ENCODE measurements at places on chromosomes 4 and X.
A peak's percentile ranks its signal among the peaks of the same experiment; 100 is the strongest.

DNA sequence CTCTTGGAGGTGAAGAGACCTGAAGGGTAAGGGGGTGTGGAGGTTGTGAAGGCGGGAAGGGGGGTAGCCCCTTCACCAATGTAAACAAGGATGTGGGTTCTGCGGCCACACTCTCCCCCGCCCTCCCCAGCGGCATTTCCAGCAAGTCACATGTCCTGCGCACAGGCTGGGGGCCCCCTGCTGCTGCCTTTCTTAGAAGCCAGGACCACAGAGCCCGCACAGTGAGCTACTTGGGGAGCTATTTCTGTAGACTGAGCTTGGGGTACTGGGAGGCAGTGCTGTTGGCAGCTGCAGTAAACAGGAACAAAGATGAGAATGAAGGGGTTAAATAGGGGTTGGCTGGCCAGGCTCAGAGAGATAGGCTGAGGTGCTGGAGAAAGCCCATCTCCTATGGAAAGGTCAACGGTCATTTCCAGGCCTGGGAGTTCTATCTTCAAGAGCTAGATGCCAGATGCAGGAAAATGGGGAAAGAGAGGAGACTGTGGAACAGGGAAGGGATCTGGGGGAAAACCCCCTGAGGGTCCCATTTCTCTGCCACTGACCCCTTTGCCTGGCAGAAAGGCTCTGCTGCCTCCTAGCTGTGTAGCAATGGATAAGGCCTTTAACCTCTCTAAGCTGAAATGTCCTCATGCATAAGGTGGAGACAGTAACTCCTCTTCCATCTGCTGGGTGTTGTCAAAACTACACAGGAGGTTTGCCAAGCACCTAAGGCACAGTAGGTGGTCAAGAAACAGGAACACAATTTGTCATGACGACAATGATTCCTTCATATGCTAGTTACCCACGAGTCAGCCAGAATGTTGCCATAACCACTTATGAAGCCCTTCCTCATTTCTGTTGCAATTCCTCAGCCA lies 18.5 kb upstream of the PIM2 start:
- DNase-seq: peak; percentile 27

- no peak for DNase-seq
These were observed 102.1 kb downstream of the SHROOM4 start for GRCh38 chrX:50711907-50712306.

DNA sequence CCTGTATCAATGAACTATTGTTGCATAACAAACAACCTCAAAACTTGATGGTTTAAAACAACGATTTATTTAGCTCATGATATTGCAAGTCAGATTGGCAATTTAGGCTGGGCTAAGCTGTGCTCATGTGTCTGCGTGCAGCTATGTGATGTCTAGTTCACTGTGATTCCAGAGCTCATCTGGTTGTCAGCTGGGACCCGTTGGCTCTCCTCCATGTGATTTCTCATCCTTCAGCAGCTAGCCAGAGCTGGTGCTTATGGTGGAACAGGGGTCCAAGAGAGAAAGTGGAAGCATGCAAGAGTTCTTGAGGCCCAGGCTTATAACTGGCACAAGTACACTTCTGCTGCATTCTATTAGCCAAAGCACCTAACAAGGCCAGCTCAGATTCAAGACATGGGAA lies 28.8 kb upstream of the TRPC3 start:
- peak; percentile 35 for DNase-seq

GRCh38 chr4:108114503-108114902 lies 54.2 kb downstream of the LEF1 start:
- no peak for DNase-seq

DNA sequence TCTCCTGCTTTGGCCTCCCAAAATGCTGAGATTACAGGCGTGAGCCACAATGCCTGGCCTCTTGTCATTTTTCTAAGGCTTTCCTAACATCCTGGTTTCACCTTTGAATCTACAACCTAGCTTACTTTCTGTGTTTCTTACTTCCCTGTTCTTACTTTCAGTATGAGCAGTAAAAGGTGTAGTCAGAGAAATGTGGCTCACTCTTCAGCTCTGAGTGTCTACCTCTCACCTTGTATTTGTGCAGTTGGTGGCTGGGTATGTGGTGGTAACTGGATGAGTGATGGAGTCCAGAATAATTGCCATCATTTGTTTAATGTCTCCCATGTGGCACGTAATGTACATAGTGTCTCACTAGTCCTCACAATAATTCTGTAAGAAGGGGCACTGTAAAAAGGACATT lies 19.1 kb upstream of the CXCL11 start:
- no peak for DNase-seq

DNA sequence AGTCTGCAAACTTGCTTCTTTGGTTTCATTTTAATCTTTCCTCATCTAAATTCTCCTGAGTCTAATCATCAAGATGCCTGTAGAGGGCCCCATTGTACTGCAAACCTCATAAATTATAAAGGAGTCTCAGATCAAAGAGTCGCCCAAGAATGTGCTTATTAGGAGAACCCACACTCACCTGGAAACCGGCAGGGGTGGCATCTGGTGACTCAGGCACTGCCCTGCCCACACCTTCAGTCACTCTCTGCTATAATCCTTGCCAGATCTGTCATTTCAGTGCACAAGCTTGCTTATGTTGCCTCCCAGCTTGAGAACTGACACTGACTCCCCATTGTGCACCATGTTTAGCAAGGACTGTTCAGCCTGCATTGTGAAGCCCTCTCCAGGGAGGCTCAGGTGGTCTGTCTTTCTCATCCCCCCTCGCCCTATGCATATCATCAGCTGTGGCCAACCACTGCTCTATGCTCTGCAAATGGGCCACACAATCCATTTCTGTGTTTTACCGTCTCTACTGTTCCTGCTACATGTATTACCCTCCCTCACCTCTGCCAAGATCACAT lies 12.4 kb downstream of the EPGN start:
- DNase-seq: no peak

DNA sequence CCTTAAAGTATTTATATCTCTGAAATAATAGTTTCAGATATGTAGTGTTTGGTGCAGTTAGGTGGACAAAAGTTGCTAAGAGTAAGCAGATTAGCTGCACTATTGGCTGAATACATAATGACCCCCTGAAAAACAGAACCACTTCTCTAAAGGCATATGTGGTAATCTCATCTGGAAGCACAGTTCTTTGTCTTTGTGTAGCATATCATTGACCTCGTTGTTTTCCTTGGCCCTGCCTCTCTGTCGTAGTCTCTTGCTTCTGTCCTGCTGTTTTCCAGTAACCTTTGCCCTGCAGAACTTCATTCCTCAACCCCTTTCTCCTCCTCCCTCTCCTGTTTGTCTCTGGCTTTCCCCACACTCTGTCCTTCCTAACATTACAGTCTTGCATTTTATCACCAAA lies 41.4 kb downstream of the JADE3 start:
- no peak for DNase-seq

DNA sequence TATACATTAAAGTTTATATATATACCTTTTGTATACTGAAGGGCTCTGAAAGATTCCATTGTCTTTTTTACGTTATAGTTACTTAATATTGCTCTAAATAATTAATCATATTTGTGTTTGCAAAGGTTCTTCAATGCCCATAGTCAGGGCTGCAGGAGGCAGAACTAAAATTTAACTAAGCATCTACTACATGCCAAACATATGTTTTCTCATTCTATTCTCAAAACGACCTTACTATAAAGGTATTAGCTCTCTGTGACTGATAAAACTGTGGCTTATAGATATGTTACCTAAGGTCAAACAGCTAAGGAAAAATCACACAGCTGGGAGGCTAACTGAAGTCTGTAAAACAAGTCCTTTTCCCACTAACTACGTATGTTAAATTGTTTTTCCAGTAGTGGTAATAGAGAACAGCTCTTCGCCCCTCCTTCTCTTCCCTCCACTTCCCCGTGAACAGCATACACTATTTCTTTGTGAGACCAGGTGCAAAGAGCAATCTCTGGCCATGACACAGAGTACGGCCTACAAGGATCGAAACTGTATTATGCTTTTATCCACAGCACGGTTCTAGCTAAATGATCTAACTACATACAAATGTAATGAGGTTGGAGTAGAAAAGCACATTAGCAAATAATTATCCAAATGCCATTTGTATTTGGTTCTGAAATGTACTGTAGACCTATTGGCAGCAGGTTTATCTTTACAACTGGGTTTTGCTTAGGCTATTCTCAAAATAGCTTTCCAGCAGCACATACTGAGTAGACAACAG lies 1.7 kb downstream of the CNOT6L start:
- DNase-seq: no peak

GRCh38 chr4:67106861-67107460 lies 438.3 kb downstream of the CENPC start:
- no peak for DNase-seq

DNA sequence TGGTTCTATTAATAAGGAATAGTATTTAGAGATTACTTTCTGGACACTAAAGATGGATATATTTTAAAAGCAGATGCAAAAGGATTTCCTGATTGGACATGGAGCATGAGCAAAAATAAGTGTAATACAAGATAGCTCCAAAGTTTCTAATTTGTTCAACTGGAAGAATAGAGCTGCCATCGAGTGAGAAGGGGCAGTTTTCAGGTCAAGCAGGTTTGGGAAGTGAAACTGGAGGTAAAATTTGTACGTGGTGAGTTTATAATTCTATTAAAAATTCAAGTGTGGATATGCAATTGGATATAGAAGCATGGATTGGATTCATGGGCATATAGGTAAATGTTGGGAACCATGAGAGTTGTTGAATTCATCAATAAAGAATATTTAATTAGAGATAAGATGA lies 31.8 kb downstream of the PRDM8 start:
- no peak for DNase-seq

- DNase-seq: no peak
These were observed 249.3 kb upstream of the PRKX start for GRCh38 chrX:3962511-3963311.

- DNase-seq: no peak
These were observed 2.3 kb downstream of the GPR174 start for GRCh38 chrX:79146640-79147390.

DNA sequence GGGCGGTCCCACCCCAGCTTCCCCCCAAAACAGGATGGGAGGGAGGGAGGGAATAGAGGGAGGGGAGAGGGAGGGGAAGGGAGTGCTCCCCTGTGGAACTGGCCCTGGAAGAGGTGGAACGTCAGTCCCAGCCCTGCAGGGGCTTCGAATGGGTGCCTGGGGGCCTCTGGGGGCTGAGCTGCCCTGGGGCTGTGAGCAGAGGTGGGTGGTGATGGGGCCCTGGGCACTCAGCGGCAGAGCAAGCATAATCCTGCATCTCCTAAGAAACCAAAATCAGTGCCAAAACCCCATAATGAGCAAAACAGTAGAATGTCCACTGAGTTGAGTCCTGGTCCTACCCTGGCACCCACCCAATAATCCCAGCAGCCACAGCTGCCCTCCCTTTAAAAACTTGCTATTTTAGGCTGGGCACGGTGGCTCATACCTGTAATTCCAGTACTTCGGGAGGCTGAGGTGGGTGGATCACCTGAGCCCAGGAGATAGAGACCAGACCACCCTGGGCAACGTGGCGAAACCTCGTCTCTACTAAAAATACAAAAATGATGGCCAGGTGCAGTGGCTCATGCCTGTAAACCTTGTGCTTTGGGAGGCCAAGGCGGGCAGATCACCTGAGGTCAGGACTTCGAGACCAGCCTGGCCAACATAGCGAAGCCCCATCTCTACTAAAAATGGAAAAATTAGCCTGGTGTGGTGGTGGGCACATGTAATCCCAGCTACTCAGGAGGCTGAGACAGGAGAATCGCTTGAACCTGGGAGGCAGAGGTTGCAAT lies 11.1 kb downstream of the DOK7 start:
- no peak for DNase-seq

DNA sequence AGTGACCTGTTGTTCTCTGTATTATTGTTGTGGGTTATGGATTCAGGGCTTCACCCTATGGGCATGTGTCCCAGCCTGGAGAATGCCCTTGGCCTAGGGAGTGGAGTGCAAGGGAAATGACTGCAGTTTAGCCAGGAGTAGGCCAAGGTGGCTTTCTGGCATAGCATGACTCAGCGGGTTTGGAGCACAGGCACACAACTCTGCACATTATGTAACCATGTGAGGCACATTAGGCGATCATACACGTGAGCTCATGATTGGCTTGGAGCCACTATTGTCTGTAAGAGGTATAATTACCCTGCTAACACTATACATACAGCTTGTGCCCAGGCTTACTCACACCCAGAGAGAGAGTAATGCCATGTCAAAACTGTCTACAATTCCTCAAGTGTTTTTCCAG lies 35.1 kb upstream of the TACR3 start:
- DNase-seq: no peak

- peak; percentile 52 for DNase-seq
These were observed 104.2 kb downstream of the AFF1 start for GRCh38 chr4:87038837-87039615.

DNA sequence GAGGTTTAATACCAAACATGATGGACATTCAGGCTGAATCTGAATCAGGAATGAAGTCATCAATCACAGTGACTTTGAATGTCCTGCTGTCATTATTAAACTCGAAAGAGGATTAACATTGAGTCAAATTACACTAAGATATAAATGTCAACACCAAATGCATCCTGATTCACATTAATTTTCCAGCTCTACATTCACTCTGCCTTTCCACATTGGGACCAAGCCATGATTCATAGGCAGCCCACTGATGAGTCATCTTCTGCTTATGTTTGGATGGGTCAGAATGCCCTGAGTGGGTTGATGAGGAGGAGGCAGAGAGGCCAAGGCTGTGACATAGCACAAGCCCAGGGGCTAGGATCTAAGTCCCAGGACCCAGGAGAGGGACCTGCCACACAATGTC lies 247.6 kb upstream of the RPS6KA3 start:
- no peak for DNase-seq

GRCh38 chr4:183493246-183493645 lies 11.6 kb upstream of the ING2 start:
- no peak for DNase-seq

GRCh38 chrX:66008328-66008970 lies 31.4 kb downstream of the VSIG4 start:
- DNase-seq: no peak

DNA sequence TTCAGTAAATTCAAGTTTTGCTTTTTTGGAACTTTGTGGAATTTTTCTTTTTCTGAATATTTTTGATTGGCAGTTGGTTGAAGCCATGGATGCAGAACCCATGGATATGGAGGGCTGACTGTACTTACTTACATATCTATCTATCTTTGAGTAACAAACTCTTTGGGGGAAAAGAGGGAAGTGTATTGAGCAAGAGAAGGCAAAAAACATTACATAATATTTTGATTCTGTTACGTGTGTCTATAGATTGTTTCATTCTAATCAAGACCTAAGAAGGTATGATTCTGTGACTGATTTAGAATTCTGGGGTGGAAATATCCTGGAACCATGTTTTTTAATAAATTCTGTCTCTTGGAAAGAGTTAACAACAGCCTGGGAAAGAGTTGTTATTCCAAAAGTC lies 31.5 kb downstream of the GRSF1 start:
- no peak for DNase-seq

DNA sequence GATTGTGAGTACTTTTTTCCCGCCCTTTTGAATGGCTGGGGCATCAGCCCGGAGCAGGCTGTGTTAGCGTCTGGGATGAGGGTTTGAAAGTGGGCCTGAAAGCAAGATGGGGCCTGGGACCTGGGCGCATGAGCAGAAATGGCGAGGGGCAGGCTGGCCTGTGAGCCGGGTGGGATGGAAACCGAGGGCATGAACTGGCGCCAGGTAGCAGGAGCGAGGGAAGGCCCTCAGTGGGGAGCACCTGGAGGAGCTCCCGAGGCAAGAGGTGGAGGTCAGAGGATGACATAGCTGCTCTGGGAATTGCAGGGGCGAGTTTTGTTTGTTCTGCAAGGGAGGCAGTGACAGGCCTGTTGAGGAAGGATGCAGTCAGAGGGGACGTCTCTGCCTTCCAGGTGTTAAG lies 68.6 kb downstream of the RGS12 start:
- DNase-seq: no peak
